ENCODE measurements at places on chromosomes 5 and 9.

DNA sequence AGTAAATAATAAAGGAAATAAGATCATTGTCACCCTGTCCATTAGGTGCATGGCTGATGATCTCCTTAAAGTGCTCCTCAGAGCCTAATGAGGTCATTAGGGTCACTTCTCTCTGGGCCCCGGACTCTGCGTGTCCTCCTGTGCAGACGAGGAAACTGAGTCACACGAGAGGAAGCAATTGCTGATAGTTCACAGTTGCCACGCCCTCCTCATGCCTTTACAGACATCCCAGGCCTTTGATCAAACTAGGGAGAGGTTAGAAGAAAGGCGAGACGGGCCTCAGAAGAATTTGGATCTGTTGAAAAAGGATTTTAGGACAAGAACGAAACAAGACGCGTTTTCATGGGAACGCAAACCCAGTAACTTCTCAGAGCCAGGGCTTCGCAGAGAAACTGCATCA is 32.0 kb upstream of the MSX2 start:
- DNase-seq, result no peak

GRCh38 chr5:160088805-160089204 is 30.4 kb downstream of the PWWP2A start:
- no peak for DNase-seq

DNA sequence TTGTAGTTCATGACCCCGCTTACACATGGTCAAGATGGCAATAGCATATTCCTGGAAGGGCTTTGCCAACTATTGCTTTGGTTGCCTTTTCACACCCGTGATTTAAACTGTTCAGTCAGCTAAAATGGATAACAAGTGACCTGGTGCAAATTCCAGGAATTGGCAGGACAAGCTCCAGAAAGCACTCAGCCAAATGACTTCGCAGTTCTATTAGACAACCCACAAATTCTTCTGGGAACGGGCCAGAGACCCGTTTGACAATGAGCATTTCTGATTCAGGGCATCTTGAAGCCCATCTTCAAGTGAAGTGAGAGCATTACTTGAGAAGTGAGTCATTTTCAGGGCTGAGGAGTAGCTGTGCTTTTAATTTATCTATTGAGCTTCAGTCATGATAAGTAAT is 165.0 kb downstream of the DROSHA start:
- no peak for DNase-seq

GRCh38 chr5:107484281-107484680 is 186.5 kb downstream of the EFNA5 start:
- no peak for DNase-seq

DNA sequence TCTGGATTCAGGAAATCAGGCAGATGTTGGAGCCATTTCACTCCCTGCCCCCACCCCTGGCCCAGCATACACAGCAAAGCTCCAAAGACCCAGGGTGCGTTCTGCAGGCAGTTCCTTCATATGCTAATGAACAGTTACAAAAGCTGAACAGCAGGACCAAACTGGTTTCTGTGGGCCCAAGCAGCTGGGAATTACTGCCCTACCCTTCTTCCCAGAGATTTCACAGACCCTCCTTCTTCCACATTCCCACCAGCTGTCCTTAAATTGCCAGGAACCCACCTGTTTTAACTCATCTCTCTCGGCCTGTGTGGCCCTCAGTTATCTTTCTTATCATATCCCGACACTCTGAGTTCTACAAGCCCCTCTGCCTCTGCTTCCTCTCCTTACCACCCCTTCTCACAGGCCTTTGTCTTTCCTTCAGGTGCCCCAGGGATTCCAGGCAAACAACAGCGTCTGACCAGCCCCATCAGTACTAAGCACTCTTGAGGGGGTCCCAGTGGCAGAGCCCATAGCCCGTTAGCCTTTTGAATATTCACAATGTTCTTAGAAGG is 10.6 kb upstream of the F2RL1 start:
- no peak for DNase-seq

DNA sequence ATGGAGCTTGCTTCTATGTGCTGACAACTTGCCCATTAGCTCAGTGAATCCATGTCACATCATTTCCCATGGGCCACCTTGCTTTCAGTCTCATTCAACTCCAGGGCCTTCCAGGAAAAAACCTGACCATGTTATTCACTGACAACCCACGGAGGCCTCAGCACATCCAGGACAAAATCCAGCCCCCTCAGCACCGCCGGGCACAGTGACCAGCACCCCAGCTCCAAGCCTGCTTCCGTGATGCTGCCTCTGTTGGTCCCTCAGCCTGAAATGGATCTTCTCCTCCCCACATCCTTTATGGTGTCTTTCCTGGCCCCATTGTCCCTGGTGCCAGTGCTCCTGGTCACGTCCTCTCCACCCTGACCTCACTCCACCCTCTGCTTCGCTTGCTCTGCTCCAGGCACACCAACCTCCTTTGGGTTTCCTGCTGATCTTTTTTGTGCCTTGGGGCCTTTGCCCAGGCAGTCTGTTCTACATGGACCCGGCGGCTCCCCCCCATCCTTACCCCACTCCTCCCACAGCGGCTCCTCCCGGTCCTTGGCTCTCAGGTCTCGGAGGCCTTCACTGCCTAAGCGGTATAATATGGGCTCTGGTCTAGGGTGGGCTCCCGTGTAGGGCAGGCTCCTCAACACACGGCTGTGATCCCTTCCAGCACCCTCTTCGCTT is 25.0 kb downstream of the ANKS6 start:
- no peak for DNase-seq

- DNase-seq, result no peak
These were observed 117.4 kb downstream of the FBXL17 start for GRCh38 chr5:108264533-108264932.

DNA sequence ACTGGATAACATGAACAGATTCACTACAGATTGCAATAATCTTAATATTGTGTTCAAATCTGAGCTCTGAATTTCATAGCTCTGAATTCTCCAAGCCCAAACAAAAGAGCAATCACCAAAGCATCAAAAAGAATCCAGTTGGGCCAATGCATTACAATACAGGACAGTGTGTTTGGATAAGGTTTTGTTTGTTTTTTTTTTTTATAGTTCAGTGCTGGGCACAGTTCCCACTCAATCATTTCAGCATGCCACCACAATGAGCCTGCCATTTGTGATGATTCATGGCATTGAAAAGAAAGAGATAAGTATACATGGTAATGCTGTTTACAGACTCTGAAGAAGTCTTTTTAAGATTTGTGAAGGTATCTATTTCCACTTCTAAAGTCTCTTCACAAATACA is 1.7 kb upstream of the HTR1A start:
- no peak for DNase-seq

GRCh38 chr9:132116583-132116982 is 36.9 kb upstream of the MED27 start:
- DNase-seq, result no peak

- no peak for DNase-seq
These were observed 76.5 kb downstream of the WNK2 start for GRCh38 chr9:93260263-93261066.

DNA sequence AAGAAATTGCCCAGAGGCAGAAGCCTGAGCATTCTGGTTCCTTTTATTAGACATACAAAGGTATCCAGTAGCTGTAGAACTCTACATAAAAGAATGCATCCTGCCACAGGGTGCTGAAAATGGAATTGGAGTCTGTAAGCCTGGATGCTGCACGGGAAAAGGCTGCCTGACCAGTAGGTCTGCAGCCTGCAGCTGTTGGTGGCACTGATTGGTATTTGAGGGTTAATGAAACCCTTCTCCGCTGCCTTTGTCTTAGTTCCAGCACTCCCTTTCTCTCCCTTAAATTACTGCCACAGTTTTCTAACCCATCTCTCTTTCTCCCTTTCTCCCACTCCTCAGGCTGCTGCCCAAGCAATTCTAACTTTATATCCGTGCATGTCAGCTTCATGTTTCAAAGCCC is 64.7 kb downstream of the BRINP1 start:
- DNase-seq, result no peak
